ENCODE measurements at places on chromosomes 6 and 20.
A peak's percentile ranks its signal among the peaks of the same experiment; 100 is the strongest.

GRCh38 chr20:20130399-20130798 is 78.1 kb downstream of the CFAP61 start:
- no peak for DNase-seq

DNA sequence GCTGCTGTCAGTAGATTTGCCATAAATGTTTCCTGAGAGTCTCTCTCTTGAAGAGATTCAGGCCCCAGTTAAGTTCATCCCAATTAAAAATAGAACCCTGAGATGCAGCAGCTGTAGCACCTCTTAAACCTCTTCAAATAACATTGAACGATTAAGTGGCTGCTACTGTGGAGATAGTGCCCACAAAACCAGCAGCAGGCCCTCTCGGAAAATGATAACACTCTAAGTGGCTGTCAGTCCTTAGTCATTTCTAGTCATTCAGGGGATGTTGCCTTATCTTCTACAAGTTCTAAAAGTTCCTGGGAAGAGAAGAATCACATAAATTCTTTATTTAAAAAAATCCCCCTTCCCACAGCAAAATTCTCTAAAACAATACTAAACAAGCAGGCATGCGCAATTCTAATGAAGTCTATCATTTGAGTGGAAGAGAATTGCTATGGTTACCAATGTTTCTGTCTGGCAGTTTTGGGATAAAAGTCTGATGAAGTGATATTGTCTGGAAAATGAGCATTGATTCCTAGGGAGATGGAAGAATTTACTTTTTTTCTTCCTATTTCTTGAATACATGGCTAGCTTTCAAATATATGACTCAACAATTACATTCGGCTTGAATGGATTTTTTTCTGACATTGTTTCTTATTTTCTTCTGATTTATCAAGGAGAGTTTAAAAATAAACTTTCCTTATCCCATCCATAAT is 131.9 kb downstream of the TRMT11 start:
- DNase-seq = no peak

- no peak for DNase-seq
Observed at GRCh38 chr6:5292154-5292553, 30.8 kb downstream of the FARS2 start.

DNA sequence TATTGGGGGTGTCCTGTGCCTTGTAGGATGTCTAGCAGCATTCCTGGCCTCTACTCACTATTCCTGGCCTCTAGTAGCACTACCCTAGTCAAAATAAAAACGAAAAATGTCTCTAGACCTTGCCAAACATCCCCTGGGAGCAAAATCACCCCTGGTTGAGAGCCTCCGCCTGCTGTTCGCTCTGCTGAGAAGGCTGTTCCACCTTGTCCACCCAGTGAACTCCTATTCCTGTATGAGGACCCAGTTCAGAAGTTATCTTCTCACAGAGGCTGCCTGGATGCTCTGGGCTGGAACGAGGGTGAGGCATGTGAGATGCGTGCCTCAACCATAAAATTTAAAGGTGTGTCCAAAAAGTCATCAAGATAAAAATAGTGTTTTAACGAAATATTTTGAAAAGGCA is 101.9 kb downstream of the TOX2 start:
- no peak for DNase-seq

DNA sequence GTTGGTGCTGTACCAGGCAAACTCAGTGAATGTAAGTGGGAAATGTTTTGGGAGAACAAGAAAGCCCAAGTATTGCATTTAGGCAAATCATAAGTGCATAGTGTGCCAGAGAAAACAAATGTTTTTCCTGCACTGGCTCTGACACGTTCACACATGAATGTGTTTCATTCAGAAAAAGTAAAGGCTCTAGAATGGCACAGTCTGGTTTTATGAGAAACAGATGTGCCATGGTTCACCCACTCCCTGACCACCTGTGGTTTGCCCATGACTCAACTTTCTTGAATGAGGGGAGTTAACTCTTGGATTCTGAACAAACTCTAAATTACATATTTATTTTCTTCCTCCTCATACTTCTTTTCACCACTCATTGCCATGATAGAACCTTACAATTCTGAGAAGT is 126.9 kb downstream of the KCNQ5 start:
- DNase-seq = no peak

GRCh38 chr6:53768636-53769035 is 26.2 kb upstream of the LRRC1 start:
- DNase-seq = no peak

GRCh38 chr6:89145956-89146717 is at the start of gene PM20D2:
PM20D2 (plus strand) TSS chr6:89146055; CDS start chr6:89146145, 90 bp downstream.
- DNase-seq = peak; percentile 45

GRCh38 chr6:117317261-117317660 is 51.9 kb downstream of the VGLL2 start:
- DNase-seq = no peak

- DNase-seq = no peak
Observed at GRCh38 chr20:57567471-57568079, 6.7 kb downstream of the PCK1 start.

DNA sequence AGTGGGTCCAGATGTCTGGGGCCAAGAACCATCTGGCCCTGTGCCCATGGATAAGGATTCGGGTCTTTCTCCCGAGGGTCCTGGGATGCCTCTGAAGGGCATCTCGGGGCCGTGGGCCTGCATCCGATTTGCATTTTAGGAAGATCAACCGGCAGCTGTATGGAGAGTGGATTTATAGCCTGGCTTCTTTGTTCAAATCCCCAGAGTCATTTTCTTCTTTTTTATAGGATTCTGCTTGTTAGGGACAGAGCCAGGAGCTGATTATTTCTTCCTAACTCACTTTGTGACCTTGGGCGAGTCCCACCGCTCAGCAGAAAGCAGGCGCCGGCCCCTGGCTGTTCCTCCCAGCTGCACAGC is 52.9 kb upstream of the APCDD1L start:
- DNase-seq = no peak

GRCh38 chr6:70957284-70957617 is 391 bp upstream of the B3GAT2 start:
- no peak for DNase-seq

GRCh38 chr6:137089305-137089704 is 44.5 kb upstream of the IL20RA start:
- DNase-seq = no peak

- no peak for DNase-seq
Observed at GRCh38 chr20:1838556-1839279, 56.5 kb upstream of the SIRPA start.

DNA sequence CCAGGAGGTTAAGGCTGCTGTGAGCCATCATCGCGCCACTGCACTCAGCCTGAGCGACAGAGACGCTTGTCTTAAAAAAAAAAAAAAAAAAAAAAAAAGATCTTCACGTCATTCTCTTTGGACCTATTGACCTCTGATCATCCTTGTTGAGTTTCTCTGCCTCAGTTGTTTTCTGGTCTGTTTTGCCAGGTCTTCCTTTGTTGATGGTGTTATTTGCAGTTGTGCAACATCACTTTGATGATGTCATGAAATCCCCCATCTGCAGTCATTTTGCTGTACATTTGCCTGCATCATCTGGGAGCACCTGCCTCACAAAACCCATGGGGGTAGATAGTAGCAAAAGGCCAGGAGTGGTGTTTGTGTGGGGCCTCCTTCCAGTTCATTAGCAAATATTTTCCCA is 39.2 kb upstream of the CHMP4B start:
- no peak for DNase-seq

DNA sequence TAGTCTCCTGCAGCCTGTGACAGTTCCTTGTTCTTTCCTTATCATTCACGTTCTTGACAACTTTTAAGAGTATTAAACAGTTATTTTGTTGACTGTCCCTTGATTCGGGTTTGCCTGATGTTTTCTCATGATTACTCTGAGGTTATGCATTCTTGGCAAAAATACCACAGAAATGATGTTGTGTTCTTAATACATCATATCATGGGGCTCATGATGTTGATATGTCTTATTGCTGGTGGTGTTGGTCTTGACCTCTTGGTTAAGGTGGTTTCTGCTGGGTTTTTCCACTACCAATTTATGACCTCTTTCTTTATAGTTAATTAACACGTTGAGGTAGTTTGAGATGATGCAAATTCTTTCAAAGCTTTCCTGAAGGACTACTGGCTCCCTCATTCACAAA is 59.1 kb downstream of the ZHX3 start:
- no peak for DNase-seq

- DNase-seq = no peak
Observed at GRCh38 chr6:133390168-133390567, 149.0 kb downstream of the EYA4 start.

GRCh38 chr6:99712519-99712918 is 105.9 kb downstream of the PRDM13 start:
- DNase-seq = no peak

DNA sequence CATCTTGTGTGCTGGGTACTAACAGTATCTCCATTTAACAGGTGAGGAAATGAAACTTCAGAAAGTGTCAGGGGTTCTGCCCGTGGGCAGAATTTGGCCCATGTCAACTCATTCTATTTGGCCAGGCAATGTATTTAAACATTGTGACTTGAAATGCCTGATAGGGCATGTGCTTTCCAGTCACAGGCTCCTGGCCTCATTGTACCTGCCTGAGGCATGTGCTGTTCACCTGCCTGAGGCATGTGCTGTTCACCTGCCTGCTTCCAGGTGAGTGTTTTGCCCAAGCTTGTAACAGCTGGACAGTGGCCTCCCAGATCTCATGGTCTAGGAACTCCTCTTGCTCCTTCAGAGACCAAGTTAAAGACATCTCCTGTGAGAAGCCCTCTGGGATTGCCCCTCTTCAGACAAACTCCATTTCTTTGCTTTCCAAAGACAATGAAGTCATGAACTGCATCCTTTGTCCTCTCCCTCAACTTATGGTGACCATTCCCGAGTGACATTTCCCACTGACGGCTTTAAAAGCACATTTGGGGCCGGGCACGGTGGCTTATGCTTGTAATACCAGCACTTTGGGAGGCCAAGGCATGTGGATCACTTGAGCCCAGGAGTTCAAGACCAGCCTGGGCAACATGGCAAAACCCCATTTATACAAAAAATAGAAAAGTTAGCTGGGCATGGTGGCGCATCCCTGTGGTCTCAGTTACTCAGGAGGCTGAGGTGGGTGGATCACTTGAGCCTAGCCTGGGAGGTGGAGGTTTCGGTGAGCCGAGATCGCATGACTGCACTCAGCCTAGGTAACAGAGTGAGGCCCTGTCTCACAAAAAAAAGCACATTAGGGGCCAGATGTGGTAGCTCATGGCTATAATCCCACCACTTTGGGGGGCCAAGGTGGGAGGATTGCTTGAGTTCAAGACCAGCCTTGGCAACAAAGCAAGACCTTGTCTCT is 48.7 kb downstream of the BCAS4 start:
- DNase-seq = no peak

DNA sequence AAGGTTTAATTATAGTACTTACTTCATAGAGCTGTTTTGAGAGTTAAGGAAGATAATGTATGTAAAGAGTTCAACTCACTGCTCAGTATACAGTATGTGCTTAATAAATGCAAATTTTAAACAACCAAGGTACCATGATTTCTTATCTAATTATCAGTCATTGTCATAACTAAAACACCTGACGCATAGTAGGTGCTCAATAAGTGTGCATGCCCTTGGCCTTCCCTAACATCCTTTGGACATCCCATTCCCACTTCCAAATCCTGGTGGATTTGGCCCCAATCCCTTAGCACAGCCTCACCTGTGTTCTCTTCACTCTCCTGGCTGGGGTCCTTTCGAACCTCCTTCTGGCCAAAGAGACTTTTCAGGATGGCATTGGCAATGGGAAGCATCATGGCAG is 41.1 kb downstream of the SLC13A3 start:
- DNase-seq = no peak

GRCh38 chr6:62323818-62324431 is 37.9 kb upstream of the KHDRBS2 start:
- no peak for DNase-seq

- DNase-seq = no peak
Observed at GRCh38 chr6:60754879-60755278, 1531.1 kb downstream of the KHDRBS2 start.

- DNase-seq = no peak
Observed at GRCh38 chr6:15690510-15690909, 27.7 kb upstream of the DTNBP1 start.

- DNase-seq = no peak
Observed at GRCh38 chr6:15677822-15678221, 15.0 kb upstream of the DTNBP1 start.

DNA sequence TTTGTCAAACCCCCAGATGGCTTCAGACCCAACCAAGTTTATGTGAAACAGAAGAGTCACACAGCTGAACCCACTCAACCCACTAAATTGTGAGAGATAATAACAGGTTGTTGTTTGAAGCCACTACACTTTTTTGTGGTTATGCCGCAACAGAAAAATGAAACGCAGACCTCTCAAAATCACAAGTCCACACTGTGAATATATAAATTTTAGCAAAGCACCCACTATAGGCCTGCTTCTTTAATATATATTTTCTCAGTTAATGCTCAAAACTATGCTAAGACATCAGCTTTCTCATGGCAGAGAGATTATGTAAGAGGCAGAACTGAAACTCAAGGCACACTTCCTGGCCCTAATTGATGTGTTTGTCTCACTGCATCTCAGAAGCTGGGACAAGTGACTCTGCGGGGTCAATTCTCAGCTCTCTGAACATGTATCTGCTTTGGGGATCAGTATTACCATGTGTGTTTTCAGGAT is 27.7 kb downstream of the MAP3K5 start:
- no peak for DNase-seq
